ENCODE measurements at places on chromosomes 6 and 20.

DNA sequence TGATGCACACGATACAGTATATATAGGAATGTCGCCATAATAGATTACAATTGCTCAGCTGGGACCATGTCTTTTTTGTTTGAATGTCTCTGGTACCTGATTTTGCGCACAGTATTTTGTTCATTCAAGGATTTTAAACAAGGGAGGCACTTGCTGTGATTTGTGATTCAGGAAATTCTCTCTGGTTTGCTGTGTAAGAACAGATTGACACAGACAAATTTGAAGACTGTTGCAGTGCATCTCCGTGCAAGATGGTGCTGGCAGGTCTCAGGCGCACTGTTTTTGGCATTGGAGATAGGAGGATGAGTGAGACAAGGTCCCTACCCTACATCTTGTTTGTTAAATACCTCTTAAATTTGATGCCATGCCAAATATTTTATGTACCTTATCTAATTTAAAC, 2.5 kb downstream of the MAPRE1 start:
- no peak for DNase-seq

GRCh38 chr6:112204350-112204706, 50.0 kb downstream of the LAMA4 start:
- no peak for DNase-seq

- DNase-seq, result no peak
These were observed 22.4 kb downstream of the ATP9A start for GRCh38 chr20:51745804-51746203.

DNA sequence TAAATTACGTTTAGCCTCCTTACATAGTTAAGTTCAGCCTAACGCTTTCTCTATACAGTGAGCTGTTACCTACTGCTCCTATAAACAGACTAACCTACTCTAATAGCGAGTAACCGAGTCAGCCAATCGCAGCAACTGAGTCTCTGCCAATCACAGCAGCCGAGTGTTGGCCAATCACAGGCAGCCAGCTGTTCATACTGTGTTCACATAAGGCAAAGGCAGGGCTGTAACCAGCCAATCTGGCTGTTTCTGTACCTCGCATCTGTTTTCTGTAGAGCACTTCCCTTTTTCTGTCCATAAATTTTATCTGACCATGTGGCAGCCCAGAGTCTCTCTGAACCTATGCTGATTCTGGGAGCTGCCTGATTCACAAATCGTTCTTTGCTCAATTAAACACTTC, 263.9 kb upstream of the JARID2 start:
- DNase-seq, result no peak

DNA sequence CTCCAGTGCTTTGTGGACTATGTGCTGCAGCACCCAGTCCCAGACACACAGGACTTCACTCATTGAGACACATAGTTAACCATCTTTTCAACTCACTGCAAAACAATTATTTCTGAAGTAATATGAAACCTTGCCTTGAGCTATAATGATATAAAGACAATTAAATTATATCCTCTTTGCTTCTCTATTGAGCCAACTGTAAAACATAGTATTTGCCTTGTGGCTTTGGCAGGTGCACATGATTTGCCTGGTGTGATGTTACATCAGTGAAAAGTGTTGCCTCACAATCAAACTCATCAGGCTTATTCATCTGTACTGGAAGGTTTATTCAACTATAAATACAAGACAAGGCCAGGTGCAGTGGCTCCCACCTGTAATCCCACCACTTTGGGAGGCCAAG, 80.6 kb downstream of the NCOA7 start:
- DNase-seq, result no peak

GRCh38 chr6:138970159-138970558, 17.9 kb downstream of the REPS1 start:
- DNase-seq, result no peak

DNA sequence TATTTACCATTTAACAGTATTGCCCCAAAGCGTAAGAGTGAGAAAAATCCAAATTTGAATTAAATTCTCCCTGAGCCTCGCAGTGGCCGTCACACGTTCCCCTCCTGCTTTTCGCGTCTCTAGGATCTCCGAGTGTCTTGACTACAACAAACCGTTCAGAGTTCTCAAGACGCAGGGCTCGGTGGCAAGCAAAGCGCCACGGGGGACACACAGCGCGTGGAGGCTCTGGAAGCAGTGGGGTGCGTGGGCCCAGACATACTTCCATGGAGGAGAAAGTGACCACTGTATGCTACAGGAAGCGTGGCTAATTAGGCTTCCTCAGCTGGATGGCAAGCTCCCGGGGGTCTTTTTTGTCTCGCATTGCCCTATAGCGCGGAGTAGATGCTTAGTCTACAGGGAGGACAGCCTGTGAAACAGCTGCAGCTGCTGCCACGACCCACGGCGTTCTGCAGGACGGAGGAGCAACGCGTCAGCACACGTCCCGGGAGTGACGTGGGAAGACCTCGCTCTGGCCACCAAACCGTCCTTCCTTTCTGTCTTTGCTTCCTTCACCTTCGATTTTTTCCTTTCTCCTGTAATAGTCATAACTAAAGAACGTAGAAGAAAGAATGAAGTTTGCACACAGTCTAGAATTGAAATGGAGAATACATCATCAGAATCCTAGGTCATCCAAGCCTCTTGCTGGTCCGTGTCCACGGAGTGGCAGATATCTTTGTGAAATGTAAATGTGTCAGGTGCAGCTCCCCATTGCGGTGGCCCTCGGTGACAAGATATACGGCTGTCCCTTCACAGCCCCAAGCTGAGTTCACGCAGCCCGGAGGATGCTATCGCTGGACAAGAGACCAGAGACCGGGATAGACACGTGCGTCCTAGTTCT, 104.2 kb upstream of the QKI start:
- no peak for DNase-seq

GRCh38 chr20:48339190-48339985, 488.4 kb downstream of the PREX1 start:
- no peak for DNase-seq

GRCh38 chr6:79713701-79714322, 82.7 kb downstream of the SH3BGRL2 start:
- peak; percentile 14 for DNase-seq

DNA sequence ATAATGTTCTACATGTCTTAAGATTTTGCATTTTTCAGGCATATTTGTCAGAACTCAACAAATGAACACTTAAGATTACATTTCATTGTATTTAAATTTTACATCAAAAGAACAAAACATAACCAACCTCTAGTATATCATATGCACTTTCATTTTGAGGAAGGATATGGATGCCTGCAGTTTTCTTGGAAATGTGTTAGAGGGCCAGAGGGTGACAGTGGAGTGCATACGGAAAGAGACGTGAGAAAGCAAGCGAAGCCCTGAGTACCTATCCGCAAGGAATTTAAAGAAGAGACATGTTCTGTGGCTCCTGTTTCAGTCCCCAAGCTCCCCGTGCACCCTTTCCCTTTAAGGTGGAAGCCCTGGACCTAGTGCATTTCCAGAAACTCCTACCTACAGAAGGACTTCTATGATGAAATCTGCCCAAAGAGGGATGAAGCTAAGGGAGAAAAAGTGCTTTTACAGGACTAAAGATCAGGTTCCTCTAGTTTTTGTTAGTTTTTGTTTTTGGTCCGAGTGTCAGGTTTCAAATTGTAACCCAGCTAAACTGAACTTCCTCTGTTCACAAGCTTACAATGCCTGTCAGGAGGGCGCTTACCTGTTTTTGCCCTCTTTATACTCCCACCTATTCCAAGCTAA, 38.8 kb downstream of the EZR start:
- DNase-seq, result no peak

DNA sequence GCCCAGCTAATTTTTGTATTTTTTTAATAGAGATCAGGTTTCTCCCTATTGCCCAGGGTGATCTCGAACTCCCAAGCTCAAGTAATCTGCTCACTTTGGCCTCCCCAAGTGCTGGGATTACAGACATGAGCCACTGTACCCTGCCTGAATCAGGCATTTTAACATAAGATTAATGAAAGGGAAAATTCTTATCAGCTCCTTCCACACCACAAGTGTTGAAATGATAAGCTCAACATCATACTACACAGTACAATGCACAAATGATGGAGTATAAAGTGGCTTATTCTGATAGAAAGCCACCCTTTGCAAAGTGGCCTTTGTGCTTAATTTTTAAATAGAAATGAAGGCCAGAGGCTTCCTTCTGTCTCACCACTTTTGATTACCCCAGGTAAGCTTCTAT, 71.3 kb upstream of the MCHR2 start:
- no peak for DNase-seq

- no peak for DNase-seq
These were observed 177.4 kb upstream of the PLN start for GRCh38 chr6:118370722-118371121.

- DNase-seq, result no peak
These were observed 9.5 kb downstream of the DDX27 start for GRCh38 chr20:49228676-49229075.

DNA sequence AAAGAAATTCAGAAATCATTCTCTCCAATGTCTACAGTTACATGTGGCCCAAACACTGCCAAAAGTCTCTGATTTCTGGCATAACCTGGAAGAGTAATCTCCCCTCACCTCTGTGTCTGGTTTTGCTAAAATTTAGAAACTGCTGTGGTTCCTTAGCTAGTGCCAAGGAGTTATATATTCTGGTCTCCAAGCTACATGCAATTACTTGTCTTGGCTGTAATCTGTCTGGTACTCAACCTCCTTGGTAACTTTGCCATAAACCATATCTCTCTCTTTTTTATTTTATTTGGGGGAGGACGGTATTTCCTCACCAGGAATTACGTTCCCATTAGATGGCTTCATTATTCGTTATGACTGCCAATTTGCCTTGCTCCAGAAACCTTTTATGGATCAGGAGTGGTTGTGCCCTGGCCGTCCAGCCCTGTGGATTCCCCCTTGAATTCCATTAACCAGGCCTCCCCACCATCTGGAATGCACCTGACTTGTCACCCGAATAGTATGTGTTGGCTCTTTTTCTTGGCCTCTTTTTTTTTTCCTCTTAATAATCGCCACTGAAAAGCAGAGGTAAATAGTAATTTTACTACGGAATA, 400.0 kb downstream of the CD83 start:
- no peak for DNase-seq

DNA sequence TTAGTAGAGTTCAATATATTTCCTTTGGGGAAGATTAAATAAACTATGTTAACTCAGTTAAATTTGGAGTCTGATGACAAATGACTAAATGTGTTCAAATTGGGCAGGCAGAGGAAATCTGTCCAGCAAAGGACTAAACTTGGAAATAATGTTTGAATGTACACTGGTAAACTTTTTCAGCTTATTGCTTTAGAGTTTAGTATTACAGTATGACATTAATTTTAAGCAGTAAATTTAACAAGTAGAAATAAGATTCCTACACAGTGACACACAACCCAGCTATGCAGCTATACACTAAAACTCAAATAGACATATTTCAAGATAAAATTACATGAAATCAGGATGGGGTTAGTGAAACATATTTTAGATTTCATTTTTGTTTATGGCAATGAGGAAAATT, 42.6 kb upstream of the HDGFL1 start:
- no peak for DNase-seq

- no peak for DNase-seq
These were observed 17.8 kb downstream of the ADGRF4 start for GRCh38 chr6:47716207-47716606.

- no peak for DNase-seq
These were observed 14.3 kb downstream of the GLO1 start for GRCh38 chr6:38688579-38689087.

GRCh38 chr6:157804448-157805327, 18.4 kb upstream of the SNX9 start:
- no peak for DNase-seq

DNA sequence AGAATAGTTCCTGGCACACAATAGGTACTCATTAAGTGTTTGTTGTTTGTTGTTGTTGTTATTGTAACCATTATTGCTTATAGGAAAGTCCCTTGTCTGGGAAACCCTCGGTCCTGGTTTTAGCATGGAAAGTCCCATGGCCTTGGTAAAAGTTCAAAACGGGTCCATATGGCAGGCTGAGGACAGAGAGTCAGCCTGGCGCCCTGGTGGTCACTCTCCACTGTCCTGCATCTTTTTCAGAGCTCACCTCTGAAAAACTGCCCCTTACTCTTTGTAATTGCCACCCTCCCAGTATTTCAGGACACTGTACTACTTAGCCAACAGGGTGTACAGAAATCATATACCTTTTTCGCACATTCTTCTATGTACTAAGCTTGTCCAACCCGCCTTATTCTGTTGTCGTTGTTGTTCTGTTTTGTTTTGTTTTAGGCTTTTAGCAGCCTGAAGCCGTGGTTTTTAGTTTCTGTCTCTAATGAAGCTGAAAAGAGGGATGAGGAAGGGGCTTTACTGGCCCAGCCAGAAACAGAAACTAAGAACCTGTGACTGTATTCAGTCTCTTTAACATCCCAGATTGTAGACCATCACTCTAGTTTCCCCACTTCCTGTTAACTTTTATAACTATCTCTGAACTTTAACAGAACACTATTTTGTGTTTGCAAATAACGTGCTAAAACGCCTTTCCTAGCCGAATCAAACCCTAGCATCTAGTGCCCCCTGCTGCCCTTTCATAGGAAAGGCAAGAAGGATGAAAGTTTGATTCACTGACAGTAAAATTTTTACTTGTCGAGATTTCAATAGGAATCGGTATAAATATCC, 7.6 kb upstream of the TMEM14A start:
- peak; percentile 35 for DNase-seq

- DNase-seq, result no peak
These were observed 80.3 kb downstream of the HTR1B start for GRCh38 chr6:77383026-77383425.

DNA sequence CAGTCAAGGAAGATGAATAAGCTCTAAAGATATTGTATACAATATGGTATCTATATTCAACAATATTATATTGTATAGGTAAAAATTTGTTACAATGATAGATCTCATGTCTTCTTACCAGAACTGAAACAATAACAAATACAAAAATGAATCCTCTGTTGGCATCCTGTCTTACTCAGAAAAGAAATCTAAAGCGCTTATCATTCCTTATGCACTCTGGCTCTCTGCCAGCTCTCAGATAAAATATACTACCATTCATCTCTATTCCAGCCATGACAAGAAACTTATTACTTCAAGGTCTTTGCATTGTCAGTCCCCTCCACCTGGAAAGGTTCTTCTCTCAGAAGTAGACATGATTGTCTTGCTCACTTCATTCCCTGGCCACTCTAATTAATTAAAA, 138.6 kb downstream of the THEMIS start:
- no peak for DNase-seq

GRCh38 chr20:43361526-43361925, 96.2 kb upstream of the SRSF6 start:
- DNase-seq, result no peak
